T1000 (cell line): ENCODE measurements at places on chromosomes 4 and X.

- DNase-seq, result no peak
Observed at GRCh38 chr4:88357262-88357661, 21.4 kb upstream of the HERC6 start.

GRCh38 chr4:112818594-112818965 is 181.6 kb downstream of the LARP7 start:
- DNase-seq, result no peak

GRCh38 chr4:36255577-36255976 is 11.3 kb upstream of the ARAP2 start:
- DNase-seq, result no peak

DNA sequence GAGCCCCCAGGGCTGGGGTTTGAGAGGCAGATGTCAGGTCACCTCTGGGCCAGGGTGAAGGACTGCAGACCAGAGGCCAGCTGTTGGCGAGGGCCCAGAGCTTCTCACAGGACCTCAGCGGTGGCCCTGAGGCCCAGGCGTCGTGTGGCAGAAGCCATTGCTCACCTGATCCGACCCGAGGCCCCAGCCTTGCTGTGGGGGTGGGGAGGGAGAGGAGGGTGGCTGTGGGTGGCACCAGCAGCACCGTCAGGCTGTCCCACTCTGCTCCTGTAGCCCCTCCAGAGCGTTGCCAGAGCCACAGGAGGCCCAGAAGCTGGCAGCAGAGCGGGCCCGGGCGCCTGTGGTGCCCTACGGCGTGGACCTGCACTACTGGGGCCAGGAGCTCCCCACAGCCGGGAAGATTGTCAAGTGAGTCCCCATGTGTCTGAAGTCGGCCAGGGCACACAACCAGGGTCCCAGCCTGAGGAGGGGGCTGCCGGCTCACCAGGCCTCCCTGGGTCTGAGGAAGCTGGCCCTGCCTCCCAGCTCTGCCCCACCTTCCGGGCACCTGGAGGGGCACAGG is 28.8 kb downstream of the UVSSA start:
- DNase-seq, result no peak

DNA sequence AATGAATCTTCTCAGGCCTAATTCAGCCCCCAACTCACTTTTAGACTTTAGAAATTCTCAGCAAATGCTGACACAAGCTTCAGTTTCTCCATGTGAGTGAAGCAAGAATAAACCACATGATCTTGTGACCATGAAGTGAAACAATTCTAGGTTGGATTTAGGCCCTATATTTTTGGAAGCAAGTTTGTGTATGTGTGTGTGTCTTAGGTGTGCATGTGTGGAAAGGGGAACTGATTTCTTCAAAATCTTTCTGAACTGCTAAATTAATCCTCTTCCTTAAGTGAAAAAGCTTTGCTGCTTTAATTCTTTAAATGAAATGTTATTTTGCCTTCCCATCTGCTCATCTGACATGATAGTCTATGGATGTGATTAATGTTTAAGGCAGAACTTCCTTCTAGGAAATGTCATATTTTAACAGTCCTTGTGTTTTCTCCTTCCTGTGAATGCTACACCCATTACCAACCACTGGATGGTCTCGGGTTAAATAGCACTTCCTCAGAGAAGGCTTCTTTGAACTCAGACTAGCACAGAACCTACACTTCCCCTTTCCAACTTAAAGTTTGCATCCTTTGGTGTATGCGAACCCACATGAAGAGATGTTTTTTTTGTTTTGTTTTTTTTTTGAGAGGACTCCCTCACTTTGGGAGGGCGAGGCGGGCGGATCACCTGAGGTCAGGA is 1.2 kb upstream of the TMEM144 start:
- no peak for DNase-seq

DNA sequence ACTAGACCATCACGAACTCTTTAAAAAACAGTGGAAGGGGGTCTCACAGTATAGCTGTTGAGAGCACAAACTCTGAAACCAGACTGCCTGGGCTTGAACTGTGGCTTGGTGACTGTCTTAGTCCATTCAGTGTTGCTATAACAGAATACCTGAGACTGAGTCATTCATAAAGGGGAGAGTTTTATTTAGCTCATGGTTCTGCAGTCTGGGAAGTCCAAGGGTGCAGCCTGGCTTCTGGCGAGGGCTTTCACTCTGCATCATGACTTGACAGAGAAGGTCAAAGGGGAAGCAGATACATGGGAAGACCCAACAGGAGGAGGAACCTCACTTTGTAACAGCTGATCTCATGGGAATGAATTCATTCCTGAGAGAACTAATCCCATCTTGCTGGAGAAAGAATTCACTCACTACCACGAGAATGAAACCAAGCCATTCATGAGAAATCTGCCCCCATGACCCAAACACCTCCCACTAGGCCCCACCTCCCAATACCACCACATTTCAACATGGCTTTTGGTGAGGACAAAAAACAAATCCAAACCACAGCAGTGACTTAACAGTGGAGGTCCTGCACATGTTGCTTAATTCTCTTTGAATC is 116.7 kb upstream of the STOX2 start:
- DNase-seq, result no peak

DNA sequence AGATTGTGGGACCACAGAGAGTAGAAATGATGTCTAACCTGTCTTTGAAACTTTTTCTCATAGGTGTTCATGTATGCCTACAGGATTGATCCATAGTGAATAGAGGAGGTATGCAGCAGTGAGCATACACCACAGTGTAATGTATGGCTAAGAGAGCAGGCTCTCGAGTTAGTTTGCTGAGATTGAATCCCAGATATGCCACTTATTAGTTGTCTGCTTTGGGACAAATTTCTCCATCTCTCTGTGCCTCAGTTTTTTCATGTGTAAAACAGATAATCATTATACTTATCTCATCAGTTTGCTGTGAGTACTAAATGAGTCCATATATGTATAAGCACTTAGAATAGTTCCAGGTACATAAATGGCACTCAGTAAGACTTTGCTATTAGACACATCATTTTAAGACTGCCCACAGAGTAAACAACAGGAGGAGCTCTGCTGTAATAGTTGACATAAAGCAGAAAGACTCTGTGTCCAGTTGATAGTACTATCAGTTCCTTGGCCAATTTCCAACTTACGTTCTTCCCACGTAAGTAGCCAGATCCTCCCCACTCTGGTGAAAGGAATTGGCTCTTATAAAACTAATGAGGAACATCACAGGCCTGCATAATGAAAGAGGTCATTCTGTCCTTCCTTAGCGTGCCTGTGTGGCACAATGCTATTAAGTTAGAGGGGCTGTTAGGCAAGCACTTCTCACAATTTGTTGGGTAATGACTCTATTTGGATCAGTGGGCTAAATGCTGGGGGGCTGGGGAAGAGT is 20.7 kb upstream of the RNF150 start:
- no peak for DNase-seq

DNA sequence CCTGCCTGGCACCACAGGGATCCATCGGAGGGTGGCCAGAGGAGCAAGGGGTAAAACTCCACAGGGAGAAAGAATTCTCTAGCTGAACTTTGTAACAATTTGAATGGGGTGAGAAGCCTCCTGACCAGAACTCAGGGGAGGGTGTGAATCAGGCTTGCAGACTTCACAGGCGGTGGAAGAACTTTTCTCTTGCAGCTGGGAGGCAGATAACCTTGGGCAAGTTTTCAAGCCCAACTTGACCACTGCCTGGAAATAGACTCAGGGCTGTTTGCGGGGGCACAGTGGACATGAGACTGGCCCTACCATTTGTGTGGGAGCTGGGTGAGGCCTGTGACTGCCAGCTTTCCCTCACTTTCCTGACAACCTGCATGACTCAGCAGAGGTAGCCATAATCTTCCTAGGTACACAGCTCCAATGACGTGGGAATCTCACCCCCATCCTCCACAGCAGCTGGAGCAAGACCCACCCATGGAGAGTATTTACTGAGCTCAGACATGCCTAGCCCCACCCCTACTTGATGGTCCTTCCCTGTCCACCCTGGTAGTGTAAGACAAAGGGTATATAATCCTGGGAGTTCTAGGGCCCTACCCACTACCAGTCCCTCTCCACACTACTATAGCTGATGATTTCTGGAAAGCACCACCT is 210.0 kb upstream of the AGTR2 start:
- no peak for DNase-seq

DNA sequence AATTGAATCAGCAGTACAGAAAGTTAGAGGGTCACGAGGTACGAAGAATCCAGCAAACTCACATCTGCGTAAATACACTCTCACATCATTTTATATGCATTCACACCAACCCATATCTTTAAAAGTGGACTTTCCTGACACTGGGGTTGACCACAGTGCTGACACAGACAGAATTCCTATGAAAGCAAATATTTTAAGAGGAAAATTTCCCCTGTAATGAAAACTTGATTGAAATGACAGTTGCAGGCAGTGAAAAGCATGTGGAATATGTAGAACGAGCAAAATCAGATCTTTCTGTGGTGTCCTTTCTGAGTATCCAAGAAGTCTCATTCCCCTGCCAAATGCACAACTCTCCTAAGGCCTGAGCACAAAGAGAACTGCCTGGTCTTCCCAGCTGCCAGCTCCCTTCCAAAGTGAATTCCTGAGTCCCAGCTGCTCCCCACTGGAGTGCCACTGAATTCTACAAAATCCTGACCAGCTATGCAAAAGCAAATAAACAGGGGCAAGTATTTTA is 50.5 kb upstream of the FAM9C start:
- DNase-seq, result no peak

GRCh38 chr4:116724249-116724648 is 361.1 kb downstream of the TRAM1L1 start:
- DNase-seq, result no peak
